ENCODE measurements at places on chromosomes 11 and 22. TPM values are rescaled to one million over a fixed set of nuclear protein-coding genes. Genes with fewer than 3 reads are reported as not detected.

IL17REL gene
- 0.12 TPM for total RNA-seq

HTR3A gene
- not detected for total RNA-seq

SERPIND1 gene
- total RNA-seq, result not detected

PACSIN3 gene
- total RNA-seq, result 17.1 TPM

SCARF2 gene
- total RNA-seq, result 0.23 TPM

ADAMTS8 gene
- total RNA-seq, result not detected

SLC35E4 gene
- total RNA-seq, result 9.5 TPM

CLCF1 gene
- total RNA-seq, result not detected

ZNF195 gene
- total RNA-seq, result 37.8 TPM

GGTLC3 gene
- not detected for total RNA-seq

C11orf87 gene
- total RNA-seq, result not detected

TIMP3 gene
- not detected for total RNA-seq

SMIM38 gene
- total RNA-seq, result 1.1 TPM

TEX54 gene
- 0.70 TPM for total RNA-seq

MPZL2 gene
- total RNA-seq, result 39.4 TPM

CCDC188 gene
- total RNA-seq, result not detected

DNAL4 gene
- total RNA-seq, result 5.2 TPM

RAC2 gene
- total RNA-seq, result 769 TPM

INS gene
- not detected for total RNA-seq

NCF4 gene
- 2.9 TPM for total RNA-seq

MS4A12 gene
- not detected for total RNA-seq

ANO1 gene
- total RNA-seq, result 0.33 TPM

MMP7 gene
- not detected for total RNA-seq

TRPC6 gene
- total RNA-seq, result not detected

GALNT18 gene
- total RNA-seq, result 19.2 TPM

IFITM1 gene
- 91.3 TPM for total RNA-seq

SPTBN2 gene
- total RNA-seq, result 1.8 TPM

MRGPRX4 gene
- not detected for total RNA-seq

HBG2 gene
- not detected for total RNA-seq

SLC5A4 gene
- not detected for total RNA-seq

KBTBD4 gene
- total RNA-seq, result 25.4 TPM

GUCY1A2 gene
- 0.04 TPM for total RNA-seq

GP1BB gene
- total RNA-seq, result not detected

TTC17 gene
- 95.9 TPM for total RNA-seq

TMEM151A gene
- not detected for total RNA-seq

APOBEC3G gene
- 48.3 TPM for total RNA-seq

LRRN4CL gene
- total RNA-seq, result 0.49 TPM

CDCA5 gene
- 128 TPM for total RNA-seq

XKR3 gene
- 0.14 TPM for total RNA-seq

GSTT2B gene
- not detected for total RNA-seq

MTA2 gene
- 180 TPM for total RNA-seq

BTG4 gene
- total RNA-seq, result not detected

TTC36 gene
- total RNA-seq, result 0.93 TPM

DGCR6 gene
- total RNA-seq, result 1.5 TPM

OR52H1 gene
- total RNA-seq, result not detected

CDC42EP2 gene
- total RNA-seq, result 3.5 TPM

MMP8 gene
- not detected for total RNA-seq

XNDC1N gene
- total RNA-seq, result 14.0 TPM

POU2AF2 gene
- not detected for total RNA-seq

OR4A16 gene
- total RNA-seq, result not detected

SLC22A9 gene
- not detected for total RNA-seq

SPDYC gene
- total RNA-seq, result not detected

CSNK2A3 gene
- total RNA-seq, result 0.73 TPM

TMEM121B gene
- 0.05 TPM for total RNA-seq

GNG3 gene
- total RNA-seq, result not detected

RCOR2 gene
- total RNA-seq, result 0.99 TPM
